IPS DF 6.9 (cell line): ENCODE measurements at places on chromosomes 2 and 18.

DNA sequence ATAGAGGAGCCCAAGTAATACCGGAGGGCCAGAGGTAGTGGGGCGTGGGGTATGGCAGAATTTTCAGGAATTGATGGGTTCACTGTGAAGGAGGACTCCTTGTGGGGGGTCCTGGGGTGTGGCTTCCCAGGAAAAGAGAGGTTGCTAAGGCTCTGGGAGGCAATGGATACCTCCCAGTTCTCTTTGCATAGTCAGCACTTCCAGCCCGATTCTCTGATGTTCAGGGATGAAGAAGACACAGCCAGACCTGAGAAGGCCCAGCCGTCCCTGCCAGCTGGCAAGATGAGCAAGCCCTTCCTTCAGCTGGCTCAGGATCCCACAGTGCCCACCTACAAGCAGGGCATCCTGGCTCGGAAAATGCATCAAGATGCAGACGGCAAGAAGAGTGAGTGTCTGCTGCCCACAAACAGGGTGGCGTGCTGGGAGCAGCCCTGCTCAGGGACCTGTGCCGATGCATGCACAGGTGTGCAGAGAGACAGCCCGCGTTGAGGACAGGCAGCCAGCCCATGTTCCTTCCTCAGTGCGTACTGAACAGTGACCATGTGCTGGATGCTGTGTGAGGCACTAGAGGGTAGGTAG lies 22.2 kb downstream of the PSD4 start:
- no peak for DNase-seq

- DNase-seq = no peak
Observed at GRCh38 chr2:118857677-118858484, 10.4 kb upstream of the EN1 start.

DNA sequence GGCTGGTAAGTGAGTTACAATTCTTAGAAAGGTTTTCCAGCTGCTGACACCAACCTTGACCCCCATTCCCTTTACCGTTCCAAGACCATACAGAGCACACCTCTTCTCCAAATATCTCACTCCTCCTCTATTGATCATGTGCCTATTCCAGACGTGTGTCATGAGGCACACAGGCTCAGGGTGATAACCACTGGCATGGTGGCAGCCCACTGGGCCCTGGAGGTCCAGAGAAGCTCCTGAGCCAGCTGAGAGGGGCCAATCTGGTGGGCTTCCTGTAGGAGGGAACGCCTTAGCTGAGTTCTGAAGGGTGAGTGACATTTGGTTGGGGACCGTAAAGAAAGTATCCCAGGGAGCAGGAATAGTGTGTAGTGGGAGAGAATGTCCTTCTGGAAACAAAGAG lies 28.3 kb downstream of the ZAP70 start:
- DNase-seq = no peak

DNA sequence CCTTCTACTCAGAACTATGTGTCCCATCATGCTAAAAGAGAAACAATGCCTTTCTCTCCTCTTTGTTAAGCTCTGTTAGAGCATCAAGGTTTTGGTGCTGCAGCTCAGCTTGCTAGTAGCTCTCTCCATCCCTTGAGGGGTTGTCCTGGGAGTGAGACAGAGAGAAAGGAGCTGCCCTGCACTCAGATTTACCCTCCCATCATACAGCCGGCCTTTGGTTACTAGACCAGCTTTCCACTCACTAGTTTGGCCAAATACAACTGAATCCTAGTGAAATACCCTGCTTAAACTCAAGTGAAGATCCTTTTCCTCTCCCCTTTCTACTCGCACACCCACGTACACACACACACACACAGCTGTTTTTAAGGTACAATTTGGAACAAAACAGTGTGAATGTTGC lies 2.3 kb upstream of the CHN1 start:
- no peak for DNase-seq

DNA sequence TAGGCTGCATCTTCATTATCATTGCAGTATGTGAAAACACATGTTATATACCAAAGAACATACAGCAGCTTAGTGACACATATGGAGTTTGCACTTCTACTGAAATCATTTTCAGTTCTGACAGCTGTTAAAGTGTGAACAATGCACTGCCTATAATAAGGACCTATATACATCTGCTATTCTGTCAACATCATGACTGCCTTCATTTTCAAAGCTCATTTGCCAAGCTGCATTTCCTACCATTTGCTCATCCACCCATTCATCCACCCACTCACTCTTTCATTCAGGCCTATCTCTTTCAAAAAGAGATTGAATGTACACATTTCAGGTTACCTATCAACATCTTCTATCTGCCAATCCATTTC lies 81.7 kb upstream of the STK17B start:
- no peak for DNase-seq

- no peak for DNase-seq
Observed at GRCh38 chr2:127208313-127208712, 11.8 kb downstream of the CYP27C1 start.

DNA sequence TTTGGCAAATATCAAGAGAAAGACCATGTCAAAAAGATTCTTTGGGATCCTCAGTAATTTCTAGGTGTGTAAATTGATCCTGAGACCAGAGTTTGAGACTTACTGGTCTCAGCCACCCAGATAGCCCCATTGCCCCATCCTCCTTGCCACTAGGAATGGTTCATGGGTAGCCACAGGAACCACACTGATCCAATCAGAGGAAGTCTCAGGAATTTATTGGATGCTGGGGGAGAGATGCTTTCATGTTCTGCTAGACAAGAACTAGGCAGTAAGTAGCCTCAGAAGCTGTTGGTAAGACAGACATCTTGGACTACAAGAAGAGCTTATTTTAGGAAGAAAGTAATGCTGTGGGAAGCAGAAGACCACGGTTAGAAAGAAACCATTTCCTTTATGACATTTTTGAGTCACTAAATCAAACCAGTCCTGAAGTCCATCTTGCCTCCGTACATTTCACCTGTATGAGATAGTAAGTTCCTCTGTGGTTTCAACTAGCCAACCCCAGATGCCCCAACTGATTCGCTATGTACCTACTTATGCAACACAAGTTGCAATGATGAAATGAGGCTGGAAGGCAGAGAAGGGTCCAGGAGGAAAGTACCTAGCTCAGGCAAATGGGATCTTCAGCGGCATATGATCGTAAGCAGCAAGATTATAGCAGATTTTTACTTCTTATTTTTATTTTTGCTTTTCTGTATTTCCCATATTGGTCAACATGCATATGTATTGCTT lies 3.6 kb upstream of the ST3GAL5 start:
- DNase-seq = no peak
